Muscle of arm (tissue), 14 donors: ENCODE measurements at places on chromosomes 2 and 18.

- DNase-seq, result no peak
Measured at GRCh38 chr2:85779641-85780315, 26.0 kb downstream of the ATOH8 start.

- DNase-seq, result no peak
Measured at GRCh38 chr18:32019251-32019948, 775 bp downstream of the RNF125 start.

DNA sequence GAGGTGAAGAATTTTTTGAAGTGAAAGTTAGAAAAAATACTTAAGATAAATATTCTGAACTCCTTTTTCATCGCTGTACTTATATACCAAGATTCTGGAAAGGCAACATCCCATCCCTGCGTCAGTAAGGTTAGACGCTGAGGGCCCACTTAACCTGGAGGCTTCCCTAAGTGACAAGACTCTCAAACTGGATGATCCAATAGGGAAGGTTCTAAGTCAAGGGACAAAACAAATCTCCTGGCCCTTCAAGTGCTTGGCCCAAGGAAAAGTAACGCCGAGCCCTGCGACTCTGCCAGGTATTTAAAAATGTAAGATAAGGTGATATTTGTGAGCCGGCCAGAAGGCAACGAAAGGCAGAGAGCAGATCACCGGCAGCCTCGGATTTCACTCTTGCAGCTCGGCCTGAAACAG is 1.3 kb downstream of the STK39 start:
- no peak for DNase-seq

GRCh38 chr2:1567556-1568344 is 154.5 kb downstream of the TPO start:
- DNase-seq, result no peak

DNA sequence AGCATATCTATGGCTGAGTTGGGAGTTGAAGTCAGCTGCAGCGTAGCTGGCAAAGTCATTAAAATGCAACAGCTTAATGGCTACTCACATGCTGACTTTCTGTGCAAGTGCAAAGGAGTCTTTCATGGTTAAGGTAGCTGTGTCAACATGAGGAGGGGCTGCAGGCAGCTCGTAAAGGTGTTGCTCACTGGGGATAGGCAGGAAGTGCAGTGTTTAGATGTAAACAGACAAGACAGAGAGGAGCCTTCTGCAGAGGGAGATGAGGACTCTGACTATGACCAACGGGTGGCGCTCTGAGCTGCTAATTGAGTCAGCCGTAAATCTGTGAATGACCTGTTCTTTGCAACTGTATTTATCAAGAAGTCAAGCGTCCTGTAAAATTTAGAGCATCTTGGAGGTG is 22.3 kb upstream of the CAVIN2 start:
- DNase-seq, result no peak

- DNase-seq, result no peak
Measured at GRCh38 chr18:63422864-63423304, 608 bp upstream of the VPS4B start.

DNA sequence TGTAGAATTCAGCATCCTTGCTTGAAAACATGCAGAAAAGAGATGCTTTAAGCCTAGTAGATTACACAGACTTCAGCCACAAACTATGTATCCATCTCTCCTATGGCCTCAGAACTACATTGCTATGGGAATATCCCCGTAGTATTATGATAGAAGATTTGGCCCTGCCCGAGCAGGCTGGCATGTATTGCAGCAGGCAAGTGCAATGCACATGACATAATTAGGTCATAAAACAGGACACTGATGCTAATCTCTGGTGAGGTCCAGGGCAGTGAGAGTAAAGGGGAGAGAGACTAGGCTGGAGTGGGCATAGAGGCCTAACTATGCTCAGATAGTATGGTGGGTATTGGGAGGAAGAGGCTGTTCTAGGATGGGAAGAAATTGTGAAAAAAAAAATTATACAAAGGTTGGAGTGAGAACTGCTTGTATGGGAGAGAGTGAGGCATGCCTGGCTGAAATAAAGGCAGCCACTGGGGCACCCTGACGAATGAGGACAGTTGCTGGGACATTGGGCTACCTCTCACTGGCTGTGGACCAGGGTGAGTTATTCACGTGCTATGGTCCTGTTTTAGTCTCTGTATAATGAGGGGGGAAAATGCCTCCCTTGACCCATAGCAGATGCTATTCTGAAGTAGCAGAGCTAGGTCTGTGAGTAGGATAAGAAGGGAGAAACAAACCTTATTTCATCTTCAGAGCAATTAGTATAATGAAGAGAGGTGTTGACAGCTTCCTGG is 1.6 kb upstream of the PLA2R1 start:
- no peak for DNase-seq

DNA sequence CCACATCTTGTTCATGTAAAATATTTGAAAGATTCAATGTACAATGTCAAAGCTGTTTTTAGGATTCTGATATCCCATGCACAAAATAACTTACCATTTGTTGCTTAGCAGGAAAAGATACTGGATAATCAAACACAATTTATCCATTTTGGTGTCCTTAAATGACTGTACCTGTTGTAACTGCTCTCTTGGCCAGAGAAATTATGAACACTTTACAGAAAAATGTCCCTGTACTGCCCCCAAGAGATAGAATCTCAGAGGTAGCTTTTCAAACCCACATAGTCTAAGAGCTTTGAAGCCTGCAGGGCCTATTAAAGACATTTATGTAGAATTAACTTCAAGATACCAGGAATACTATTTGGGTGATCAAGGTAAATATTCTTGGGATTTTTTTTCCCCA is 12.2 kb upstream of the ME2 start:
- no peak for DNase-seq

DNA sequence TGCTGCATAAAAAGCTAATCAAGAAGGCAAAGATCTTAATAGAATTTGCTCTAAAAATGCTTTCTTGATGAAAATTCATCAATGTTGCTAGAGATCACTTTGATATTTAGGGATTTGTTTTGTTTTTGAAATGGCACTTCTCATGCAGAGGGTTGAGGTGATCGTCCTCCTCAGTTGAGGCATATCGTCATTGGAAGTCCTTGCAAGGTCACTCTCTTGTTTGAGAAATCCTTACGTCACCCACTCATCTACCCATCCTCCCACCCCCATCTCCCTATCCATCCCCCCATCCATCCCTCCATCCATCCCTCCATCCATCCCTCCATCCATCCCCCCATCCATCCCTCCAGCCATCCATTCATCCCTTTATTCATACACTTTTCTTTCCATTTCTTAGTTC is 133.7 kb downstream of the THNSL2 start:
- DNase-seq, result no peak

GRCh38 chr18:50388988-50389387 is 14.1 kb downstream of the SKA1 start:
- DNase-seq, result no peak

- no peak for DNase-seq
Measured at GRCh38 chr2:234571620-234572407, 74.9 kb upstream of the ARL4C start.

DNA sequence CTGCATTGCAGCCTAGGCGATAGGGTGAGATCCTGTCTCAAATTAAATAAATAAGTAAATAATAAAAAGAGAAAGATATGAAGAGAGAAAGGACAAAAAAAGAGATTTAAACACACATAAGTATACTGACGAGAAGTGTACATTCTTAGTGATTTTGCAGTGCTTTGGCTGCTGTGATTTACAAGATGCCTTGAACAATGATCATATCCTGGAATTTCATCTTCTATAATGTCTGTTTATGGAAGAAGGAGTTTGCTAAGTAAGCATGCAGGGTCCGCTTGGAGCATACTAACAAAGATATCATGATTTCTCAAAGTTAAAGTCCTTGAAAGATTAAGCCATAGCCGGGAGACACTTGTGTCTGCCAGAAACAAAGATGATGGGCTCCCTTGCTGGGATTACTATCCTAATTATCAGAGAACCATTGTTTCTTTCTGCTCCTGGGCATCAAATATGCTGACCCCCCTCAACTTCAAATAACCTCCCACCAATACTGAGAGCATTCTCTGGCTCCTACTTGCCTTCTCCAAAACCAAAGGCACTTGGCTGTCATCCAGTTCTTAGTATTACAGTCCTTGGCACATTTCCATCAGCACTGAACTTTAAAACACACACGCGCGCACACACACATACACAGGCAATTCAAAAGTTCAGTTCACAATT is 47.5 kb upstream of the STAM2 start:
- DNase-seq, result peak; percentile 82

- DNase-seq, result no peak
Measured at GRCh38 chr2:64608867-64609226, 44.9 kb downstream of the SERTAD2 start.

GRCh38 chr18:2997429-2997828 is 15.5 kb downstream of the LPIN2 start:
- no peak for DNase-seq

GRCh38 chr2:229313591-229313990 is 42.5 kb upstream of the PID1 start:
- DNase-seq, result peak; percentile 65

DNA sequence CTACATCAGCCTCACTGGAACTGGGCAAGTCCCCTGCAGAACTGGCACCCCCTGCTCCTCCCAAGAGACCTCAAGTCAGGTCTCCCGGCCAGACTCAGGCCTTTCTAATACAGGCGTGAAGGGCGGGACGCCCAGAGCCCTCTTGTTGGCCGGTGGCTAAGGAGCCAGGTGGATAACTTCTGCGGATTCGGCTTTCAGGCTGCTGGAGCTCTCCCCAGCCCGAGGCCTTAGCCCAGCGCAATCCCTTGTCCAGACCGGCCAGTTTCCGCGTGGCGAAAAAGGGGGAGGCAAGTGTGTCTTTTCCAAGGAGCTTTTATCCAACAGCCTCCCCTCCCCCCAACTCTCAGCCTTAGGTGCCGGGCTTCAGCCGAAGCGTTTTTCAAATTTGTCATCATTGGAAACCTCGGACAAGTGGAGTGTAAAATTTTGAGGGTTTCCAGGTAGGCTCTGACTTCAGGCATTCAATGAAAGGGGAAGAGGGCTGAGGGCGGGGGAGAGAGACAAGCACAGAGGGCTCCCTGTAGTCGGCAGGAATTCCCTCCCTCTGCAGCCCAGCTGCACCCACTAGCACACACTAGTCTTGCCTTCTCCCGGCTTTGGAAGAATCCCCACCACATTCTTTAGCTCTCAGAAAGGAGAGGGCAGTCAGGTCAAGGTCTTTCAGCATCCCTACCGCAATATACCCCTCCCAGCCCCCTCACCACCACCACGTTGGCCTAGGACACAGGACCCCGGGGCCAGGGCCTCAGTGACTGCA is 9.5 kb upstream of the SATB2 start:
- no peak for DNase-seq

DNA sequence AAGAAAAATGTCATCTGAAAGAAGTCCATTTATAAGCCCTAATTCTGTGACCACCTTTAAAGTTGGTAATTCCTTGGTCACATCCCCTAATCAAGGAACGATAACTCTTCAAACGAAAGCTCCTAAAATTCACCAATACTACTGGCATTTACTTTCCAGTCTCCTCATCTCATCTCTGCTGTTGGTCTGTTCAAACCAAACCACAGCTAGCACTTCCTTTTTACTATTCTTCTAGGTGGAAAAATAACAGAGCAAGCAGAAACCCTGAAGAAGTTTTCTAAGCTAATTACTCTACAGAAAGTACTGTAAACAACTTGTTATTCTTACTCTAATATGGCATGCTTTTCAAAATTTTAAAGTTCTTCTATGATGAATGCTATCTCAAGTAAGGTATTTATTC is 21.6 kb downstream of the TIA1 start:
- DNase-seq, result no peak

- DNase-seq, result no peak
Measured at GRCh38 chr2:240644859-240645301, 19.6 kb downstream of the GPR35 start.

- DNase-seq, result no peak
Measured at GRCh38 chr2:189379287-189379630, 62.0 kb upstream of the WDR75 start.
